ENCODE measurements at places on chromosomes 13 and 19. TPM values are rescaled to one million over a fixed set of nuclear protein-coding genes. Genes with fewer than 3 reads are reported as not detected.

DNA sequence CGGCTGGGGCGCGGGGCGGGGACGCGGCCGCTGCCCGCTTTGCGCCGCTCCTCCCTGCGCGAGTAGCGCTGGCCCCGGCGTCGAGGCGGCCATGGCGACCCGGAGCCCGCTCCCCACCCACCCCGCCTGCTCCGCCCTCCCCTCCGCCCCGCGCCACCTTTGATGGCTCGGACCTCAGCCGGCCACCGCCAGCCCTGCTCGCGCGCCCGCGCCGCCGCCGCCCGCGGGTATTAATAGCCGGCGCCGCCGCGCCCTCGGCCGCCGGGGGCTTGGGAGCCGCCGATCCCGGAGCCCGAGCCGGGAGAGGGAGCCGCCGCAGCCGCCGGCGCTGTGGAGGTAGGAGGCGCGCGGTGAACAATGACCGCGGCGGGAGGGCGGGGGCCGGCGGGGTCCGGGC, 261 bp downstream of the FARP1 start:
- peak; percentile 57 for DNase-seq

DNA sequence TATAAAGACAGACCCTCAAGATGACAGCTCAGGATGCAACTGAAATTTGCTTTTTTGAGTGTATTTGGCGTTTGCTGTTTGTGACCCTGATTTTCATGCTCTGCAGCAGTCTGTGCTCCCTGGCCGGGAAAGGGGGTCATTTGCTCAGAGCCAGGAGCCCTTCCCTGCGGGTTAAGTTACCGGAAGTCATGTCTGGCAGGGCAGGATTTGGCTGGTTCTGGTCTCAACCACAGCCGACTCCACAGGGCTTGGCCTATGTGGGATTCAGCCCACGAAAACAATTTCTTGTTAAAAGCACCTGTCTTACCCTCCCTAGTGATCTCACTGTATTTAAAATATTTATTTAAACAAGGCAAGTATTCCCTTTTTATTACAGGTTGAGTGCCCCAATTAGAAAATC, 22.6 kb downstream of the MCF2L start:
- DNase-seq = no peak

DNA sequence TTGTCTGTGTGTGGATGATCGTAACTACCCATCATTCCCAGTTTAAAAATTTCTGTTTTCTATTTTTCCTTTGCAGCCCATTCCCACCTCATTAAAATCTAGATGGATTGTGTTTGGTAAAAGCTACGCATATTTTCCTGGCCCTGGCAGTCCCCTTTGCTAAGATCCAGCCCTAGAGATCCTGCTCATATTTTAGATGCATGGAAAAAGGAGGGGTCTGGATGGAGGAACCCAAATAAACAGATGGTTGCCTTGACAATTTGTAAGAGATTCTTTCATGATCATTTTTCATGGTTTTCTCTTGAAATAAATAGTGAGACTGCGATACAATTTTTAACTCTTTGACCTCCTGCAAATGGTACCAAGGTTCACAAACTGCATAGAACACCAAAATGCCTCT, 174.4 kb downstream of the SLC7A1 start:
- DNase-seq = no peak

DNA sequence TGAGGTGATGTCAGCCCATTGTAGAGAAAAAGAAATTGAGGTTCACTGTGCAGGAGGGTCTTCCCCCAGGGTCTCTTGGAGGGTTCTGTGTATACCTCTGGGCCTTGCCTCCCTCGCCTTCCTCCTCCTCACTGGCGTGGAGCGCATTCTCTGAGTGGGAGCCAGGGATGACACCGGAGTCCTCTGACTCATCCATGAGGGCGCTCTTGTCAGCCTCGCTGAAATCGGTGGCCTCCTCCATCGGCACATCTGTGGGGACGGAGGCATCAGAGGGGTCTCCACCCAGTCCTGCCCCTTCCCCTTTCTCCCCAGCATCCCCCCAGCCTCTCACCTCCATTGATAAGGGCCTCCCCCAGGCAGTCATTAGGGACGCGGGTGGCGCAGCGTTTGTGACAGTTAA, 16.2 kb downstream of the PRKD2 start:
- no peak for DNase-seq

GRCh38 chr19:38838208-38838985, 6.8 kb upstream of the ECH1 start:
- DNase-seq = no peak

DNA sequence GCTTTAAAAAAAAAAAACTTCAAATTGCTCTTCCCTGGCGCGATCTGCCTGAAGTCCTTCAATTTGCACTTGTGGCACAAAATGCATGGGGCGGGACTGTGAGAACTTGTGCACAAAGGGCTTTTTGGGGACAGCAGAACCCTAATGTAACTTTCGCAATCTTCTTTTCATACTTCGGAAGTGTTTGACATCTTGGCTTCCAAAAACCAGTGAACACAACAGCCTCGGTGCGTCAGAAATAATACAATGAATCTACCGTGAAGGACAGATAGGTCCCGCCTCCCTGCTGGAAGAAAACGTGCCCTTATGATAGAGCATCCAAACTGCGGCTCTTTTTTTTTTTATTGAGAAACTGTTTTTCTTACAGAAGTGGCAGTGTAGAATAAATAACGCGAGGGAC, 36.6 kb downstream of the KLF2 start:
- DNase-seq = no peak

DNA sequence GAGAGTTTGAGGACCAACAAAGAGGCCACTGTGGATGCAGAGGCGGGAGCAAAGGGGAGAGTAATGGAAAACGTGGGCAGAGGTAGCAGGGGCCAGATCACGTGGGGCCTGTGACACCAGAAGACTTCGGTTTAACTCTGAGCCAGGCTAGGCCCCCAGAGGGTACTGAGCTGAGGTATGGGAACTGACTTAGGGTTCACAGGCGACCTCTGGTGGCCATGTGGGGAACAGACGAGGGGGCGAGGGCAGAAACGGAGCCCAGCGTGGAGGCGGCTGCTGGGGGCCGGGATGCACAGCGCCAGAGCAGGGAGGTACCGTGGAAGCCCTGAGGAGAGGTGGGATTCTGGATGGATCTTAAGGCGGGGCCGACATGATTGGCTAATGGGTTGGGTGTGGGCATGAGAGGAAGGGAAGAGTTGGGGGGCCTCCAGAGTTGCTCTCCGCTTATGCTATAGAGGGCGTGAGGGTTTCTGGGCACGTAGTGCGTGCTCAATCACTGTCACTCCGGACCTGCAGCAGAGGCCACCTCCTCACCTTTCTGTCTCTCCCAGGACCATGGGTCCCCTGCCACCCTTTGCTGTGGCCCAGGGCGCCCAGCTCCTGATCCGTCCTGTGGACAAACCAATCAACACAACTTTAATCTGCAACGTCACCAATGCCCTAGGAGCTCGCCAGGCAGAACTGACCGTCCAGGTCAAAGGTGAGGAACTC, 13.7 kb downstream of the PVR start:
- peak; percentile 77 for DNase-seq

GRCh38 chr13:67299751-67300150, 69.6 kb upstream of the PCDH9 start:
- DNase-seq = no peak

DNA sequence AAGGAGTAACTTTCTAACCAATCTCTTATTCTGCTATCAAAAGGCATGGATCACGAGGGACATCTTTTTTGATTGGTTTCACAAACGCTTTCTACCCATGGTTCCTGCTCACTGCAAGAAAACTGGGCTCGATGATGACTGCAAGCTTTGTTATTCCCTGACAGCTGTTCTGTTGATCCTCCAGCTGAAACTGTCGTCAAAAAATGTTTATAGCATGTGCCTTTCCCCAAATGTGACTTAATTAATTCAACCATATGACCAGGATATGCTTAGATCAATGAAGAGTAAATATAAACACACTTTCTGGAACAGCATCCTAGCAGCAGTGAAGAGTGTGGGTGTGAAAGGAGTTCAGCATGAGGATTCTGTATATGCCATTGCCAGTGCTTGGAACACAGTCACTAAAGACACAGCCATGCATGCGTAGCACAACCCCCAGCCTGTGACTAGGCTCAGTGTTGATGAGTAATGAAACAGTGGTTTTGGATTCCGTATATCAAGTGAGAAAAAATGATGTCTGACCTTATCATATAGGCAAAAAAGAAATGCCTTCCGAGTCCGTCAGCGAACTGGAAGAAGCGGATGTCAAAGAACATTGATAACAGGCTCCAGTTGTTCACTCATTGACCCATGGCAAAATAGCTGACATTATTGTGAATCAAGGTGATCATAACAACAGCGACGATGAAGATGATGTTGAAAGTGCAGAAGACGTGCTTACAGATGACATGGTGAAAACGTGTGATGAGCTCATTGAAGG, 347.4 kb downstream of the FGF9 start:
- no peak for DNase-seq

- peak; percentile 99 for DNase-seq
Observed at GRCh38 chr19:50511069-50511822, at the start of gene JOSD2. TSS of gene JOSD2 (minus strand) at chr19:50511191. CDS start at chr19:50510431, 760 bp downstream.

DNA sequence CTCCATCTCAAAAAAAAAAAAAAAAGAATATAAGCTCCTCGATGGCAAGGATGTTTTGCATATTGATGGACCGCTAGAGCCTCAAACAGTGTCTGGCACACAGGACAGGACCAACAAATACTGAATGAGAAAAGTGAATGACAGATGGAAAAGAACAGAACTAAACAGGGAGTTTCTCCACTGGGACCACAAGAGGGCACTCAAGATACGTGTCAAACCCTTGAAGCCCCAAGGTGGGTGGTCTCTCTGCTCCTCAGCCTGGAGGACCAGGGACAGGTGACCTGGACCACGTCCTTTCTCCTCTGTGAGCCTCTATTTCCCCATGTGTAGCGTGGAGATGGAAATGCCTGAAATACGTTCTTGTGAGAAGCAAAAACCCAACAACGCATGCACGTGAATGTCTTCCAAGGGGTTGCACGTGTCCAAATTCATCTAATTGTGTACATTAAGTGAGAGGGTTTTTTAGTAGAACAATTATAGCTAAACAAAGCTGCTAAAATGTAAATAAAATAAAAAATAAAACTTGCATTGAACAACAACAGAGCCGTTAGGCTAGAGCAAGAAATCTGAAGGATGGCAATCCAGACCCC, 5.7 kb upstream of the CDC42EP5 start:
- DNase-seq = no peak

- DNase-seq = no peak
Observed at GRCh38 chr13:42380420-42381164, 108.6 kb downstream of the AKAP11 start.

DNA sequence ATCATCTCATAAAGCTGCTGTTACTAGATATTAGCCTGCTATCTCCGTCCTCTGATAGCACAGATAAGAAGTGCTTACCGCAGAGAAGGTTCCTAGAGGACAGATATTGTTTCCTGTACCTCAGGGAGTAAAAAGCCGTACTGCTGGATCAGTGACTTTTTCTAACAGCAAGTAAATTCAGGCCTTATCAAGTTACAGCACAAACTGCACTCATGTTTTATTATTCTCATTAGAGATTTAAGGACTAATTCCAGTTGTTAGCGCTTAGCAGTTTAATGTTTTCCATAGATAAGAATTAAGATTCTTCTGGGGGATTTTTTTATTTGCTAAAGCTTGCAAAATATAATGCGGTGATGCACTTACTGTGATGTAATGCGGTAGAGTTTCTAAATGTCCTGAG, 119.0 kb upstream of the OBI1 start:
- DNase-seq = no peak

DNA sequence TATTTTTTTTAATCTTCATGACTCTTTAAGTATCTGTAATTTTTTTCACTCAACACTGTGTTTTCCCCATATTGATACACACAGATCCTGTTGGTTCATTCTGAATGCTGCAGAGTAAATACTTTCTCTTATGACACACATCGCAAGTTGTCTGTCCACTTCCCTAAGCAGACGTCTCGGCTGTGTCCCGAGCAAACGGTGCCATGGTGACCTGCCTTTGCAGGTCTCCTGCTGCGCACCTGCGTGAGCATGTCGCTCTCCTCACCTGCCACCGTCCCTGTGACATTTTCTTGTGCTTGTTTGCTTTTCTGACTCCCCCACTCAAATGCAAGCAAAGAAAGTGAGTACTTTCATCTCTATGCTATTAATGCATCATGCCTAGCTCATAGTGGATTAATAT, 57.8 kb downstream of the CCDC70 start:
- DNase-seq = no peak

GRCh38 chr13:22012686-22013085, 341.8 kb downstream of the FGF9 start:
- no peak for DNase-seq

- DNase-seq = peak; percentile 77
Observed at GRCh38 chr19:38735257-38735686, 9.0 kb downstream of the CAPN12 start.

DNA sequence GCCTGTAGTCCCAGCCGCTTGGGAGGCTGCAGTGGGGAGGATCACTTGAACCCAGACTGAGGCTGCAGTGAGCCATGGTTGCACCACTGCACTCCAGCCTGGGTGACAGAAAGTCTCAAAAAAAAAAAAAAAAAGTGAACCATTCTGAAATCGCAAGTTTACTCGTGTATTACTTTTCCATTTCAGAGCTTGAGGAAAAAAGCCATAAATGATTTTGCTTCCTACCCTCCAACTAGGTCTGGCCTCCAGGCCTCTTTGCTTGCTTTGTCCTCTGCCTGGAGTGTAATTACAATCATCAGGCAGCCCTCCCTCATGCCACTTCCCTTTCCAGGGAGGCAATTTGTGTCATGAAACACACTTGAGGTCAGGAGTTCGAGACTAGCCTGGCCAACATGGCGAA, 8.5 kb downstream of the BLVRB start:
- no peak for DNase-seq

- DNase-seq = peak; percentile 46
Observed at GRCh38 chr19:46494941-46495785, 504 bp downstream of the PNMA8B start.

DNA sequence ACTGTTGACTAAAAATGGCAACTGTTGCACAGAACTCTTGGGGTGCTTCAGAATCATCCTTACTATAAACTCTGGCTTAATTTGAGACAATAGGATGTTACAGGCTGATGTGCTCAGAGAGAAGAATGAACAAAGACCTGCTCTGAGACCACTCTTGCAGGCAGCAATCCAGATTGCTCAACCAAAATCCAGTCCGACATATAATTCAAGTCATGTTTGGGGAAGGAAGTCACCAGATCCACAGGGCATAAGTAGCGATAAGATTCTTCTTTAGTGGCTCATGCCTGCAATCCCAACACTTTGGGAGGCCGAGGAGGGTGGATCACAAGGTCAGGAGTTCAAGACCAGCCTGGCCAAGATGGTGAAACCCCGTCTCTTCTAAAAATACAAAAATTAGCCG, 20.6 kb downstream of the MTMR6 start:
- DNase-seq = no peak

GRCh38 chr19:17156947-17157302, 58.2 kb upstream of the USE1 start:
- no peak for DNase-seq

The MIR17HG gene
- total RNA-seq = 7.7 TPM

The SEMA6B gene
- total RNA-seq = 25.6 TPM

The RGS9BP gene
- total RNA-seq = not detected

The FAM124A gene
- total RNA-seq = 9.2 TPM

The MIA gene
- 3.6 TPM for total RNA-seq

The NRTN gene
- total RNA-seq = not detected

The ZNF132 gene
- total RNA-seq = 5.4 TPM

The KCNN1 gene
- total RNA-seq = 0.13 TPM

The CYP2A6 gene
- total RNA-seq = not detected

The IL17D gene
- total RNA-seq = 9.2 TPM

The PEX11G gene
- 1.9 TPM for total RNA-seq

The ARL11 gene
- 1.1 TPM for total RNA-seq

The ZNF888 gene
- 4.2 TPM for total RNA-seq

The HRC gene
- 2.5 TPM for total RNA-seq

The KL gene
- 2.4 TPM for total RNA-seq
